ENCODE measurements at places on chromosomes 5 and 9. TPM values are rescaled to one million over a fixed set of nuclear protein-coding genes. Genes with fewer than 3 reads are reported as not detected.
A peak's percentile ranks its signal among the peaks of the same experiment; 100 is the strongest.

TGFBR1 gene
- total RNA-seq, result 18.6 TPM

ARHGEF37 gene
- total RNA-seq, result 5.4 TPM

LVRN gene
- total RNA-seq, result 3.2 TPM

- H3K27ac ChIP-seq, result no peak overlapping the region
- H3K4me1 ChIP-seq, result no peaks in the 10 kb centered on the region
- H3K36me3 ChIP-seq, result peaks cover 5% of the 10 kb centered on the region
- H3K27me3 ChIP-seq, result no peaks in the 10 kb centered on the region
- DNase-seq, result no peak
- H3K4me3 ChIP-seq, result no peak overlapping the region
Observed at GRCh38 chr9:124975131-124975530, 34.2 kb upstream of the GOLGA1 start.

DNA sequence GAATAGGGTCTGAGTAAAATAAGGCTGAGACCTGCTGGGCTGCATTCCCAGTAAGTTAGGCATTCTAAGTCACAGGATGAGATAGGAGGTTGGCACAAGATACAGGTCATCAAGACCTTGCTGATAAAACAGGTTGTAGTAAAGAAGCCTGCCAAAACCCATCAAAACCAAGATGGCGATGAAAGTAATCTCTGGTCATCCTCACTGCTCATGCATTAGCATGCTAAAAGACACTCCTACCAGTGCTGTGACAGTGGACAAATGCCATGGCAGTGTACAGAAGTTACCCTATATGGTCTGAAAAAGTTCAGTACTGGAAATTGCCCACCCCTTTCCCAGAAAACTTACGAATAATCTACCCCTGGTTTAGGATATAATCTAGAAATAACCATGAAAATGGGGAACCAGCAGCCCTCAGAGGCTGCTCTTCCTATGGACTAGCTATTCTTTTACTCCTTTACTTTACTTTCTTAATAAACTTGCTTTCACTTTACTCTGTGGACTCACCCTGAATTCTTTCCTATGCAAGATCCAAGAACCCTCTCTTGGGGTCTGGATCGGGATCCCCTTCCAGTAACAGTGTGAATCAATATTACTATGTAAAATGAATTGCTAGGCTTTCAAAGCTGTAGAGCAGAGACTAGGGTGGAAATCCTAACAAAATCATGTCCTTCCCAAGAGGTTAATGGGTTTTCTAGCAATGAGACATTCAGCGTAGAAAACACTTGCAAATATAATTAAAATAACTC, 257.8 kb downstream of the KIAA0825 start:
- H3K36me3 ChIP-seq, result no peaks in the 10 kb centered on the region
- no peaks in the 10 kb centered on the region for H3K27me3 ChIP-seq
- no peak overlapping the region for H3K27ac ChIP-seq
- no peak overlapping the region for H3K4me3 ChIP-seq

CCL27 gene
- not detected for total RNA-seq

TAF11L2 gene
- total RNA-seq, result not detected

GRCh38 chr5:163687414-163687813, 182.0 kb downstream of the MAT2B start:
- H3K27ac ChIP-seq, result no peak overlapping the region
- H3K4me1 ChIP-seq, result no peaks in the 10 kb centered on the region
- H3K27me3 ChIP-seq, result no peaks in the 10 kb centered on the region
- DNase-seq, result no peak
- no peaks in the 10 kb centered on the region for H3K36me3 ChIP-seq

SLCO4C1 gene
- 0.45 TPM for total RNA-seq

PDZD2 gene
- total RNA-seq, result 3.4 TPM

- H3K36me3 ChIP-seq, result no peaks in the 10 kb centered on the region
- DNase-seq, result no peak
- no peaks in the 10 kb centered on the region for H3K27me3 ChIP-seq
- no peaks in the 10 kb centered on the region for H3K4me1 ChIP-seq
Observed at GRCh38 chr5:153974813-153975163, 63.9 kb downstream of the FAM114A2 start.

IL9 gene
- not detected for total RNA-seq

GRCh38 chr5:162324328-162324727, 256.8 kb downstream of the GABRG2 start:
- no peak for DNase-seq
- no peaks in the 10 kb centered on the region for H3K27me3 ChIP-seq
- H3K36me3 ChIP-seq, result no peaks in the 10 kb centered on the region
- H3K4me3 ChIP-seq, result no peak overlapping the region

DNA sequence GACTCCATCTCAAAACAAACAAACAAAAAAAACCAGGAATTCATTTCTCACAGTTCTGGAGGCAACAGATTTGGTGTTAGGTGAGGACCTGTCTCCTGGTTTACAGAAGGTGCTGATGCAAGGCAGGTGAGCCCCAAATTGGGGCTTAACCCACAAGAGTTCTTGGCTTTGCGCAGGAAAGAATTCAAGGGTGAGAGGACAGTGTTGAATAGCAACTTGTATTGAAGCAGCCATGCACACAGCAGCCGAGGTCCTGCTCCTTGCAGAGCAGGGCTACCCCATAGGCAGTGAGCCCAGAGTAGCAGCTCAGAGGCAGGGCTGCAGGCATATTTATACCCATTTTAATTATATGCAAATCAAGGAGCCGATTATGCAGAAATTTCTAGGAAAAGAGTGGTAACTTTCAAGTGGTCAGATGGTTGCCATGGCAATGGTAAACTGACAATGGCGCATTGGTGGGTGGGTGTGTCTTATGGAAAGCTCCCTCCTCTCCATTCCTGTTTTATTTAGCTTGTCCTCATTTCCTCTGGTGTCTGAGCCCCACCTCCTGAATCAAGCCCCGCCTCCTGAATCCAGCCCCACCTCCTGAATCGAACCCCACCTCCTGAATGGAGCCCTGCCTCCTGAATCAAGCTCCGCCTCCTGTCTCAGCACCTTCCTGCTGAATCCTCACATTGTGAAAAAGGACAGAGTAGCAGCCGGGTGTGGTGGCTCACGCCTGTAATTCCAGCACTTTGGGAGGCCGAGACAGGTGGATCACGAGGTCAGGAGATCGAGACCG, 34.5 kb upstream of the COL5A1 start:
- no peak for DNase-seq
- no peak overlapping the region for H3K4me3 ChIP-seq
- H3K27ac ChIP-seq, result no peak overlapping the region
- no peaks in the 10 kb centered on the region for H3K27me3 ChIP-seq

GRCh38 chr5:160692271-160692670, 159.7 kb downstream of the ATP10B start:
- no peaks in the 10 kb centered on the region for H3K36me3 ChIP-seq
- no peak overlapping the region for H3K27ac ChIP-seq
- H3K4me3 ChIP-seq, result no peak overlapping the region
- no peak for DNase-seq

OR1J2 gene
- not detected for total RNA-seq

- no peak overlapping the region for H3K4me3 ChIP-seq
- no peaks in the 10 kb centered on the region for H3K27me3 ChIP-seq
- H3K27ac ChIP-seq, result no peak overlapping the region
- DNase-seq, result no peak
- no peaks in the 10 kb centered on the region for H3K4me1 ChIP-seq
- no peaks in the 10 kb centered on the region for H3K36me3 ChIP-seq
Observed at GRCh38 chr5:171131497-171131896, 177.6 kb upstream of the TLX3 start.

DNA sequence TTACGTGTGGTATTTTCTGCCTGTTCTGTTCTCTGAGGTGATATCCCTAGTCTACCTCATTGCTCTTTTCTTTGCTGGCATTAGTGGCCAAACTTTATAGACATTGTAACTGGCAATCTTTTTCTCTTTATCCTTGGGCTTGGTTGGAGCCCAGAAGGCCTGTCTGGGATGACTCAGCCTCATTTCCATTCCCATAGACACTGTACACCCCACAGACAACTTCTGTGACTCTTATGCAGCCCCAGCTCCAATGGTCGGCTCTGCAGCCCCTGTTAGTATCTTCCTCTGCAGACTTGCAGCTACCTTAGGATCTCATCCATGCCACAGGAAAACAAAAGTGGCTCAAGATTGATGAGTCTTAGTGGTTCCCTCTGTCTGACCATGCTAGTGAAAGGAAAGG, 79.8 kb downstream of the CFAP95 start:
- H3K36me3 ChIP-seq, result no peaks in the 10 kb centered on the region
- H3K27ac ChIP-seq, result no peak overlapping the region
- H3K4me1 ChIP-seq, result no peaks in the 10 kb centered on the region
- no peak overlapping the region for H3K4me3 ChIP-seq
- H3K27me3 ChIP-seq, result no peaks in the 10 kb centered on the region

DNA sequence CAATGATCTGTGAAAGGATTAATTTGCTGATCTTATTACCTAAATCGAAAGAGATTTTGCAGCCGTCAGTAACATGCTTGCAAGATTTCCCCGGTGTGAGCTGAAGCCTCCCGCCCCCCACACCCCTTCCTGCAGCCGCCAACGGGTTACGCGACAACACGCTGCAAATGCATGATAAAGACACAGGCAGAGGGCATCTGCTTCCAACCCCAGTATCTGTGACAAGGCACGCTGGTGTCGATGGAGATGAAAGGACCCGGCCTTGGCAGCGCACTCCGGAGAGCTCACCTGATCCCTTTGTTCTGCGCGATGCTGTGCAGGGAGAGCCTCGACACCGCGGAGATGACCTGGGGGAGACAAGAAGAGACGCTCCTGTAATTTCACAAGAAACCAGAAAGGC, 122.9 kb upstream of the SARDH start:
- H3K4me3 ChIP-seq, result no peak overlapping the region
- H3K27me3 ChIP-seq, result no peaks in the 10 kb centered on the region
- peaks cover 3% of the 10 kb centered on the region for H3K4me1 ChIP-seq
- DNase-seq, result no peak
- H3K27ac ChIP-seq, result no peak overlapping the region
- H3K36me3 ChIP-seq, result no peaks in the 10 kb centered on the region

- H3K4me1 ChIP-seq, result no peaks in the 10 kb centered on the region
- DNase-seq, result no peak
- H3K4me3 ChIP-seq, result no peak overlapping the region
- no peaks in the 10 kb centered on the region for H3K36me3 ChIP-seq
- H3K27me3 ChIP-seq, result no peaks in the 10 kb centered on the region
Observed at GRCh38 chr5:7088849-7089248, 307.1 kb upstream of the ADCY2 start.

DNA sequence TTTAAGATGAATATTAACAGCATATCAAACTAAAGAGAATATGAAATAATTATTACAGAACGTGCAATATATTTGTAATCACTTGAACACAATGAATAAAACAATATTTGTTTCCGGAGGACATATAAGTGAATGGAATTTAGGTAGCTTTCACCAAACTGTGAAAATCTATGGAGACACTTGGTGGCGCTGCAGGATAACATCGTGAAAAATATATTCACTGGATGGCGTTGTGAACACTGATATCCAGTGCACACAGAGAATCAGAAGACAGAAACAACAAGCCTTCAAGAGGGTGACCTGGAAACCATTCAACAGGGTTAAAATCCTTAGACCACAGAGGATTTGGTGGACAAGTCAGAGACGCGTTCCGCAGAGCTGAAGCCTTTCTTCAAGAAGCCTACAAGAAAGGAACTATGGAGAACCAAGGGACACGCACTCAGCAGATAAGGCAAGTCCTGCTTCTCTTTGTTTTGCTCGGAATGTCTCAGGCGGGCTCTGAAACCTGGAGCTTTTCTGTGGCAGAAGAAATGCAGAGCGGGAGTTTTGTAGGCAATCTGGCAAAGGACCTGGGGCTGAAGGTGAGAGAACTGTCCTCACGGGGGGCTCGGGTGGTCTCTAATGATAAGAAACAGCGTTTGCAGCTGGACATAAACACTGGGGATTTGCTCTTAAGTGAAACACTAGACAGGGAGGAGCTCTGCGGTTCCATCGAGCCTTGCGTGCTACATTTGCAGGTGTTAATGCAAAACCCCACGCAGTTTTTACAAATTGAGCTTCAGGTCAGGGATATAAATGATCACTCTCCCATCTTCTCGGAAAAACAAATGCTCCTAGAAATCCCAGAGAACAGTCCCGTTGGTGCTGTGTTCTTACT, at the start of gene PCDHB11:
TSS of gene PCDHB11 (plus strand) at position 269 of the 877 bp plus-strand sequence. CDS start at position 417, 148 bp downstream.
- H3K4me1 ChIP-seq, result no peaks in the 10 kb centered on the region
- H3K4me3 ChIP-seq, result no peak within 1 kb of the TSS
- no peak for DNase-seq
- H3K27me3 ChIP-seq, result no peaks in the 10 kb centered on the region
- no peaks in the 10 kb centered on the region for H3K36me3 ChIP-seq

DNA sequence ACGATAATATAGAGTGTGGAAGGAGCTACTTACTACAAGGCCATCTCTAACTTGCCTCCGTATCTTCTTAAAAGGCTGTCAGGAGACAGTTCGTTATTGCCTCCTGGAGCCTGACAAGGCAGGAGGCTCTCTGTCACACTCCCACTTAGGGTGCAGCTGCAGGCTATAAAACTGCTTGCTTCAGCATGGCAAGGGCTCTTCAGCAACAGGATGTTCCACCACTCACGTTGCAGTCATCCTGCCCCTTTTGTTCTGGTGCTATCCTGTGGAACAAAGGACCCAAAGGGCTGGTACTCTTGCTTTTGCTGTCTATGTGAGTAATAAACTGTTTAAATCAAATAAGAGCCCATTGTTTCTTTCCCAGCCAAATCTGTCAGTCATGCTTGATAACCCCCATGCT, 508.9 kb downstream of the NTRK2 start:
- no peak overlapping the region for H3K4me3 ChIP-seq
- DNase-seq, result peak; percentile 27

- H3K4me1 ChIP-seq, result no peaks in the 10 kb centered on the region
- no peaks in the 10 kb centered on the region for H3K27me3 ChIP-seq
Observed at GRCh38 chr9:9142001-9142400, 1342.4 kb upstream of the DMAC1 start.

- DNase-seq, result no peak
- H3K36me3 ChIP-seq, result no peaks in the 10 kb centered on the region
- peaks cover 4% of the 10 kb centered on the region for H3K4me1 ChIP-seq
- no peaks in the 10 kb centered on the region for H3K27me3 ChIP-seq
Observed at GRCh38 chr9:36479101-36479500, 79.0 kb upstream of the RNF38 start.

SPATA31C1 gene
- total RNA-seq, result not detected

DNA sequence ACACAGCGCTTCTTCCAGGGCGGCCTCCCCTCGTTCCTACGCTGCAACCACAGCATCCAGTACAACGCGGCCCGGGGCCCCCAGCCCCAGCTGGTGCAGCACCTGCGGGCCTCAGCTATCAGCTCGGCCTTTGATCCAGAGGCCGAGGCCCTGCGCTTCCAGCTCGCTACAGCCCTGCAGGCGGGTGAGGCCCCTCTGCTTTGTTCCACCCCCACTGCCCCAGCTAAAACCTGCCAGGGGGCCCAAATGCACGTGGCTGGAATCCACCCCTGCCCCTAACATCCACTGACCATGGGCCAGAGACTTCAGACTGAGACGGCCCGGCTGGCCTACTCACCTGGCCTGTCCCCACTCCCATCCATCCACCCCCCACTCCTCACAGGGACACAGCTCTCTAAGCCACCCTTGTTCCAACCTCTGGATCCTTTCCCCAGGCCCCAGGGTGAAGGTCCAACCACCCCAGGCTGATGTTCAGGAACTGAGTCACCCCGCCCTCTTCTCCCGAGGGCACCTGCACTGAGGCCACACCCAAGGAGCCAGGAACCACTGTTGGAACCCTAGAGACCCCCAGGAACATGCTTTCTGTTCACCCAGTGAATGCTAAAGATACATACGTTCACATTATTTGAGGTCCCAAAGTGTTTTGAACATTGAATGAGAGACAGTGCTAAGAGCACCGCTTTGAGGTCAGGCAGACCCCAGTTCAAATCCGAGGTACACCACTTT, 18.9 kb upstream of the ASS1 start:
- peaks cover 12% of the 10 kb centered on the region for H3K4me1 ChIP-seq
- no peaks in the 10 kb centered on the region for H3K27me3 ChIP-seq
- H3K27ac ChIP-seq, result no peak overlapping the region
